Frontal cortex (tissue), 4 donors: ENCODE measurements at places on chromosomes 2 and 18. TPM values are rescaled to one million over a fixed set of nuclear protein-coding genes. Genes with fewer than 3 reads are reported as not detected.

The POTEC gene
- total RNA-seq: under 0.01 TPM

The LRP1B gene
- 84.0 TPM for total RNA-seq

GRCh38 chr2:126748188-126748760 is 92.3 kb downstream of the GYPC start:
- DNase-seq: no peak

DNA sequence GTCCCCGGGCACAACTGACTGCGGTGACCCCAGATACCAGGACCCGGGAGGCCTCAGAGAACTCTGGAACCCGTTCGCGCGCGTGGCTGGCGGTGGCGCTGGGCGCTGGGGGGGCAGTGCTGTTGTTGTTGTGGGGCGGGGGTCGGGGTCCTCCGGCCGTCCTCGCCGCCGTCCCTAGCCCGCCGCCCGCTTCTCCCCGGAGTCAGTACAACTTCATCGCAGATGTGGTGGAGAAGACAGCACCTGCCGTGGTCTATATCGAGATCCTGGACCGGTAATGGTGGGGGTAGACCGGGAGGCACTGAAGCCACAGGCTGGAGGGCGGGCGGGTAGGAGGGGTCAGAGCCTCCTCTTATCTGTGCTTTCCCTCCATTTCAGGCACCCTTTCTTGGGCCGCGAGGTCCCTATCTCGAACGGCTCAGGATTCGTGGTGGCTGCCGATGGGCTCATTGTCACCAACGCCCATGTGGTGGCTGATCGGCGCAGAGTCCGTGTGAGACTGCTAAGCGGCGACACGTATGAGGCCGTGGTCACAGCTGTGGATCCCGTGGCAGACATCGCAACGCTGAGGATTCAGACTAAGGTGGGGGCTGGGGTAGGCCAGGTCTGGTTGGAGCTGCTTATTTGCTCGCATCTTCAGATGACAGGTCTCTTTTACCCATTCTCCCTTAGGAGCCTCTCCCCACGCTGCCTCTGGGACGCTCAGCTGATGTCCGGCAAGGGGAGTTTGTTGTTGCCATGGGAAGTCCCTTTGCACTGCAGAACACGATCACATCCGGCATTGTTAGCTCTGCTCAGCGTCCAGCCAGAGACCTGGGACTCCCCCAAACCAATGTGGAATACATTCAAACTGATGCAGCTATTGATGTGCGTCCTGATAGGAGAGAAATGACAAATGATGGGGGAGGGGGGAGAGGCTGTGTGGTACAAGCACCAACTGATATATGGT is 780 bp downstream of the HTRA2 start:
- DNase-seq: no peak

- no peak for DNase-seq
These were observed 12.7 kb downstream of the OLA1 start for GRCh38 chr2:174235680-174236079.

DNA sequence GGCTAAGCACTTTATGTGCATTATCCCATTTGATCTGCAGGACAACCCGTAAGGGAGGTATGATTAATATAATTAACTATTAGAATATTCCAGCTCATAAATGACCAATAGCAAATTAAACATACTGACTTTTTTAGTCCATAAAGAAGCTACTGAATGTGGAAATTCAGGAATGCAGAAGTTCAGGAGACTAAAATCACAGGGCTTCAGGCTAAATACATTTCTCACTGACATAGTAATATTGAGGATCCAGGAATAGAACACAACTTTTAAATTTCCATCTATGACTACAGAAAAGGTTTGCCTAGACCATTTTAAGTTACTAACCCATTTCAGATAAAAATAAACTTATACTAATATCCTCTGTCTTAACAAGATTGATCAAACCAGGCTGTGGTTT is 97.4 kb upstream of the CCDC195 start:
- DNase-seq: no peak

- DNase-seq: peak; percentile 52
These were observed 14.3 kb upstream of the STAM2 start for GRCh38 chr2:152189622-152190495.

DNA sequence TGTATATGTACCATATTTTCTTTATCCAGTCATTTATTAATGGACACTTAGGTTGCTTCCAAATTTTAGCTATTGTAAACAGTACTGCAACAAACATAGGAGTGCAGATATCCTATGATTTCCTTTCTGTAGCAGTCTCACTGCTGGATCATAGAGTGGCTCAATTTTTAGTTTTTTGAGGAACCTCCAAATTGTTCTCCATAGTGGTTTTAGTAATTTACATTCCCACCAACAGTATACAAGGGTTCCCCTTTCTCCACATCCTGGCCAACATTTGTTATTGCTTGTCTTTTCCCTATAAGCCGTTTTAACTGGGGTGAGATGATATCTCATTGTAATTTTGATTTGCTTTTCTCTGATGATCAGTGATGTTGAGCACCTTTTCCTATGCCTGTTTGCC is 114.3 kb downstream of the TMEM17 start:
- DNase-seq: no peak

DNA sequence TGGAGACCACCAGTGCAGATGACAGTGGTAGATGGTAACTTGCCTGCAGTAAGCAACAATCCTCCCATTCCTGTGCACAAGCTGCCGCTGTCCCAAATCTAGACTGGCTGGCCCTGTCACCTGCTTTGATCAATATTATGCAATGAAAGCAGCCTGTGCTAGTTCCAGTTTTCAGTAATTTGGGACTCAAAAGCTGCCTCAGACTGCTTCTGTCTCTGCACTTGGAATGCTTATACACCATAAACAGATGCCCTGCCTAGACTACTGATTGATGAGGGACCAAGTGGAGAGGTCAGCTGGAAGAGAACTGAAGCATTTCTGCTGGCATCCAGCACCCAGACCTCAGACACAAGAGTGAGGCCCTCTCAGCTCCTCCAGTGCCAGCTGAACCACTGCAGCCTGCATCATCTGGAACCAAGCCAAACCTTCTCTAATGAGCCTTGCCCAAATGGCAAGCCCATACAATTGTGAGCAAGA is 24.9 kb downstream of the CCBE1 start:
- DNase-seq: no peak

DNA sequence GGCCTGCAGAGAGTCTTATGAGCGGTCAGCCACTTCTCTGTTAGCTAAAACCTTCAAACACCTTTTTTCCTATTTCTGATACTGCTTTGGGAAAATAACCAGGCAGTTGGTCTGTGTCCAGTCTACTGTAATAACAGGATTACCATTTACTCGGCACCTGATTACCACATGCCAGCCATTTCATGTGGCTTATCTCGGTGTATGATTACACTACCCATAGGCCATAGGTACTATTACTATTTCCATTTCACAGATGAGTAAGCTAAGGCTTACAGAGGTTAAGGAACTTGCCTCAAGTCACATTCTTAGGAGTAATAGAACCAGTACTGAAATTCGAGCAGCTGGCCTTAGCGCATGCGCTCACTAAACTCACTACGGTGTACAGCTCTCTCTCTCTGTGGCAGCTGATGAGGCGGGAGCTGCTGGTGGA is 147.2 kb upstream of the L3MBTL4 start:
- no peak for DNase-seq

GRCh38 chr18:46261799-46262198 is 157.6 kb downstream of the HAUS1 start:
- DNase-seq: no peak

DNA sequence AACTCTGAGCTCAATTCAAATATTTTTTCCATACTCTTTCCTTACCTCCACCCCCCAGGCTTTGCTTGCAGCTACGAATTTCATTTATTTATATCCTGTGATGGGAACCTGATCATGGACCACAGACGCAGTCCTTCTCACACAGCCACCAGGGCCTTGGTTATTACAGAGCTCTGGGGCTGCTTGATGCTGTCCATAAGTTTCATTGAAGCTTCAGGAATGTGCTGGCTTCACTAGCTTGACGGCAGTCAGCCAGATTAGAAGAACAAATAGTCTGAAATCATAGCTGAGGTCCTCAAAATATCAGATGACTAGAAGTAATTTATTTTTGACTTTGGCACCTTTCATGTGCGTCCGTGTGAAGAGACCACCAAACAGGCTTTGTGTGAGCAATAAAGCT is 104.9 kb downstream of the VWA3B start:
- no peak for DNase-seq

GRCh38 chr18:9539283-9539682 is 64.0 kb downstream of the RALBP1 start:
- no peak for DNase-seq

GRCh38 chr2:157329524-157329923 is 3.9 kb upstream of the ERMN start:
- no peak for DNase-seq

- no peak for DNase-seq
These were observed 414.8 kb upstream of the FIGN start for GRCh38 chr2:164150604-164151003.

DNA sequence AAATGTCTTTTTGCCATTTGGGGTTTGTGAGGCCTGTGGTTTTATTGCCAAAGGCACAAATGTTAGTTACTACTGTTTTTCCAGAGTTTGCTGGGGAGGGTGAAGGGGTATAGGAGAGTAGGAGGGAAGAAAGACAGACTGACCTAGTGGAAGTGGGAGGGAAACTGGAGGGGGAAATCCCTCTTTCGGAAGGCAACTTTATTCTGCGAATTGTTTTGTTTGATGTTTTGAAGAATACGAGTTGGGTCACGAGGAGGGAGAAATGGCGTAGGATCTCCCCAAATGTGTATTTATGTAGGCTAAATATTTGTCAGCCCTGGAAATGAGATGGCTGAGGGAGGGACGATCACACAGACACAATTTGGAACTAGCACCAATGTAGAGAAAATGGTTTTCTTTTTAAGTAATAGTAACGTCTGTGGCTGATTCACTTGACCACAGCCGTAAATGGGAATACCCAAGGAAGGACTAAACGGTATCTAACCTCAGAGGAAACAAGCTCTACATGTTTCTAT is 172.3 kb downstream of the ICOS start:
- DNase-seq: no peak

DNA sequence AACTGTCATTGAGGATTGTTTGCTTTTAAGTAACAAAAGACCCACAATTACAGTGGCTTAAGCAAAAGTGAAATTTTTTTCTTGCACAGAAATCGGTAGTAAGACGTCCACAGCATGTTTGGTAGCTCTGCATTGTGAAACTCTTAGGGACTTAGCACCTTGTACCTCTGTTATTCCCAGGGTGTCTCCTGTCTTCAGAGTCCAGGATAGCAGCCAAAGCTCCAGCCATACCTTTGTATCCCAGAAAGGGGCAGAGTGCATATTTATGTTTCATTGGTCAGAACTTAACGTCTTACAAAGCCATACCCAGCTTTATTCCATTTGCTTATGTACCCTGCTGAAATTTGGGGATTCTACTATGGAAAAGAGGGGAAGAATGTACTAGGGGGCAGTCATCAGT is 32.8 kb downstream of the RMND5A start:
- DNase-seq: no peak
